ENCODE measurements at places on chromosomes 6 and 20. TPM values are rescaled to one million over a fixed set of nuclear protein-coding genes. Genes with fewer than 3 reads are reported as not detected.

DNA sequence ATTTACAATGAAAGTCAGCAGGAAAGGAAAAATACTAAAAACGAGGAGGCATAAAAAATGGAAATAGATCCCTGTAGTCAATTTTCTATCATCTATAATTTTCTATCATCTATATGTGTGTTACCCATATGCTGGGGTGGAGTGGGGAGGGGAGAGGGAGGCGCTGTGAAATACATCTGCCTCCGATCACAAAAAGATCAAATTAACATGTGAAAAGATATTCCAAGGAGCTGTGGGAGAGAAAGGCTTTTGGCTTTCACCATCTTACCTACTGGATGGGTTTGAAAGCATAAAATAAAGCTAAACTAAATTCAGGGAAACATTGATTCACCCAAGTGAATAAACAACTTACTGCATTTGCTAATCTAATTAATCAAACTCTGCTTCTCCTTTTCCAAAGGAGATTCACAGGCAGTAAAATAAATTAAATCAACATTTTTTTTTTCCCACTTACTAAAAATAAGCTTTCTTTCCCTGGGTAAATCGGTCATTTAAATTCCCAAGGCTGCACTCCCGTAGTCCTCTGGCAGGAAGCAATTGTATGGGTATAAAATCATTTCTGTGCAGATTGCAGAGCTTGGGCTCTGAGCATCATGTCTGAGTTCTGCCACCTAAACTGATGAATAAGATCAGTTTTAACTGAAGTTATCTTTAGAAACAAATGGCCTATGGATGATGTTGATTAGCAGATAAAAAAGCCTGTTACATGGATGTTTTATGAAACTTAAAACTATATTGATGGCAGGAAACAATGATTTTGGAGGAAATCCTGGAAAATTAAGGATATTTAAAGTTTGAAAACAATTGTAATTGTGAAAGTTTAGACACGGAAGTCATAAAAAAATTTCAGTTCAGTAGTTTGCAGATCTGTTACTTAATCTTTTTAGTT, 147.9 kb downstream of the SOX4 start:
- H3K4me1 ChIP-seq: peaks cover 4% of the 10 kb centered on the region
- no peak overlapping the region for H3K27ac ChIP-seq
- no peaks in the 10 kb centered on the region for H3K36me3 ChIP-seq
- H3K27me3 ChIP-seq: no peaks in the 10 kb centered on the region
- H3K4me3 ChIP-seq: no peak overlapping the region
- DNase-seq: no peak

DNA sequence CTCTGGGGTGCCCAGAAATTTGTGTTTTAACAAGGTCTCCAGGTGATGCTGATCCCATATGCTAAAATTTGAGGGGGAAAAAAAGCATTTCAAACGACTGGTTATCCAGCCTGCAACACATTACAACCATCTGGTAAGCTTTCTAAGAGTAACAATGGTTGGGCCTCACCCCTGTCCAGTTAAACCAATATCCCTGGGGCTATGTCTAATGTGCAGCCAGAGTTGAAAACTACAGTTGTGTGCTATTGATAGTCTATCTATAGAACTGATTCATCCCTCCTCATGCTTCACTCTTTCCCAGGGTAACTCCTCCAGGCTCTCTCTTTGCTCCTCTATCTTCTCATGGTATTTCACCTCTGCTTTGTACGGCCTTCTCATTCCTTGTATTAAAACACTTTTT, 458.3 kb downstream of the MMUT start:
- no peaks in the 10 kb centered on the region for H3K27me3 ChIP-seq
- H3K4me1 ChIP-seq: no peaks in the 10 kb centered on the region
- H3K27ac ChIP-seq: no peak overlapping the region
- H3K4me3 ChIP-seq: no peak overlapping the region

DNA sequence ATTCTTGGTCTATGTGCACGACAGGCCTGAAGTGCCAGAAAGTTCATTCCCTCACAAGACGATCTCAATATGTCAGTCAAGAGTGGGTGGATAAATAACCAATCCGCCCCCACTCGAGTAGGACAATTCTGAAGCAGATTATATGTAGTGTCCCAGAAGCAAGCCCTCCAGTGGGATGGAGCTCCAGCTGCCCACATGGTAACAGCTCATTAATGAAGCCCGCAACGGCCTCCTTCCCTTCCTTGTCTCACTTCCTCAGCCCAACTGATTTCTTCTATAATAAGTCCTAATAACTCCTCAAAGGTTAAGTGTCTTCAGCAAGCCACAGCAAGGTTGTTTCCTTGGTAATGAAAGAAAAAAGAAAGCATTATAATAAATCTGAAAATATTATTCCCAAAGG, 82.1 kb upstream of the F13A1 start:
- H3K4me1 ChIP-seq: no peaks in the 10 kb centered on the region
- H3K36me3 ChIP-seq: no peaks in the 10 kb centered on the region
- H3K27ac ChIP-seq: no peak overlapping the region
- H3K27me3 ChIP-seq: no peaks in the 10 kb centered on the region
- no peak overlapping the region for H3K4me3 ChIP-seq

- no peak overlapping the region for H3K4me3 ChIP-seq
- no peaks in the 10 kb centered on the region for H3K4me1 ChIP-seq
- H3K27me3 ChIP-seq: no peaks in the 10 kb centered on the region
- no peak overlapping the region for H3K27ac ChIP-seq
- no peak for DNase-seq
Measured at GRCh38 chr6:2426561-2427340, 181.3 kb upstream of the GMDS start.

GRCh38 chr6:146515212-146515611, 28.4 kb upstream of the RAB32 start:
- H3K4me1 ChIP-seq: no peaks in the 10 kb centered on the region
- H3K4me3 ChIP-seq: no peak overlapping the region
- H3K36me3 ChIP-seq: no peaks in the 10 kb centered on the region
- no peak overlapping the region for H3K27ac ChIP-seq
- H3K27me3 ChIP-seq: no peaks in the 10 kb centered on the region
- DNase-seq: no peak

- H3K27me3 ChIP-seq: no peaks in the 10 kb centered on the region
- no peak for DNase-seq
- no peaks in the 10 kb centered on the region for H3K36me3 ChIP-seq
Measured at GRCh38 chr20:58494923-58495622, 20.1 kb downstream of the APCDD1L start.

DNA sequence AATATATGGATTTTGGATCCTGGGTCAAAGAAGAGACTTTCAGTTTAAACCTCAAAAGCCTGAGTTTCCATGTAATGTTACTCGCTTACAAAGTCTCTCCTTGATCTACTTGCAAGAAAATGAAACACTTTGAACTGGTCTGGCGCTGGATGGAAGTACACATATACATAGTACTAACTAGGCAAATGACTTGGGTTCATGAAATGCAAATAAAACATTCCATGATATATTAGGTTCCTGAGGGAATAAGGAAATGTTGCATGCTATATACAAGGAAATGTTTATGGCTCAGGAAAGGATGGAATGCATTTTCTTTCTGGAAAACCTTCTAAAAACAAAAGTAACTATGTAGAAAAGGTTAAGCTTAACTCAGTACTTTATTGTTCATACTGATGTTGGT, 11.4 kb upstream of the TXLNB start:
- no peak for DNase-seq
- no peaks in the 10 kb centered on the region for H3K4me1 ChIP-seq
- no peaks in the 10 kb centered on the region for H3K36me3 ChIP-seq
- H3K27me3 ChIP-seq: no peaks in the 10 kb centered on the region
- no peak overlapping the region for H3K4me3 ChIP-seq
- no peak overlapping the region for H3K27ac ChIP-seq

DNA sequence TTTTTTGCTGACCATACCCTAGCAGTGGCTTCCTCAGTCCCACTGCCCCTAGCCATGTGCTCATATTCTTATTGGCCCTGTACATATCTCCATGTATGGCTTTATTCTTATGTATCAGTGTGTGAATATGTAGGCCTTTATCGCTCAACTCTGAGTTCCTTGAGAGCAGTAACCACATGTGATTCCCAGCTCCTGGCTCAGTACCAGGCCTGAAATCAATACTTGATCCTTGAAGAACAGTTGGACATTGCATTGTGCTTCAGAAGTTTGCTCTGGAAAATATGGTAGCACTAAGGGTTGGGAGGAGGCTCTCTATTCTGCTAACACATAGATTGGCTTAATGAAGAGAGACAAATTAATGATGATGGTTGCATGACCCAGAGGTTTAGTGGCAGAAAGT, 118.8 kb upstream of the FERMT1 start:
- no peak overlapping the region for H3K4me3 ChIP-seq
- no peaks in the 10 kb centered on the region for H3K36me3 ChIP-seq
- DNase-seq: no peak

DNA sequence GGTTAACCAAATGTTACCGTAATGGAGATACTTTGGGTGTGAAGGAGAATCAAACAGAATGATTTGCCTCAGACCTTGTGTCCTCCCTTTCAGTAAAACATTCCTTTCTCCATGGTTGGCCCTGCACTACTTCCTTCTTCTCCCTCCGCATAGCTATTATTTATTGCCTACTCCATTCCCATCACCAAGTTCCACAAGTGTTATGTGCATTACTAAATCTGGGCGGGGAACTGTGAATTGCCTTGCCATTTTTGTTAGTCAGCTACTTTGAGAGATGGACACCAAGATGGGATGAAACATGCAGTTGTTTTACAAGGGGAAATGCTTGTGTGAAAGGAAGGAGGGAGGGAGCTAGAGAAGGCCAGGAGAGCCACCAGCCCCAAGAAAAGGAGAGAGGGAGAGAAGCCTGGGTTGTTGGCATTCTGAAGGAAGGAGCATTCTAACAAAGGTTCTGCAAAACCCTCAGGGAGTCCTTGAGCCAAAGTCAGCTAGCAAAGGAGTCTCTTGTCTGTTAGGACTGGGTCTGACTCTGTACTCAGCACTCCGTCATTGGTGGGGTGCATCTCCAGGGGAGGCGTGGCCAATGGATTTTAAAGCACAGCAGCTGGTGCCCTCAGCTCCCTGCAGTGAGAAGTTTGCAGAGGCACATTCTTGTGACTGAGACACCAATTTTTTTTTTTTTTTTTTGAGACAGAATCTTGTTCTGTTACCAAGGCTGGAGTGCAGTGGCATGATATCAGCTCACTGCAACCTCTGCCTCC, 83.6 kb upstream of the CHD6 start:
- no peak overlapping the region for H3K27ac ChIP-seq
- DNase-seq: no peak
- no peak overlapping the region for H3K4me3 ChIP-seq
- H3K36me3 ChIP-seq: no peaks in the 10 kb centered on the region
- H3K4me1 ChIP-seq: no peaks in the 10 kb centered on the region
- no peaks in the 10 kb centered on the region for H3K27me3 ChIP-seq

DNA sequence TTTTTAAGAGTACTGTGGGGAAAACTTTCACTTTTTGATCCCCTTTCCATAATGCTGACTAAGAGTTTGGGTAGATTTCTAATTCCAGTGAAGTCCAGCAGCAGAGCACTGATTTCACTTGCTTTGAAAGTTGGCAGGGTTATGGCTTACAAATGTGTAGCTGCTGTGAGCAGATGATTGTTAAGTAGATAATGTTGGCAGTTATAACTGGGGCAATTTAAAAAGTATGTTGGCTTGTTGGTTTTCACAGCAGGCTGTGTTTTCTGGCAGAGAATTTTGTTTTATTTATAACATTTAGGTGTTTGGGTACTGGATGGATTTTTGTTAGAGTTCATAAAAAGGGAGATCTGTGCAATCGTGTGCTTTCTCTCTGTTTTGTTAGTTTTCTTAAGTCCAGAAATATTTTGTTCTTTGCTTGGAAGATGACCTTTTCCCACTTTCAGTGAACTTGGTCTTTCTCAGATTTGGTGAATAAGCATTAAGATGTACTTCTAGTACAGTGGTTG, 31.4 kb downstream of the AFDN start:
- H3K4me3 ChIP-seq: no peak overlapping the region
- no peak overlapping the region for H3K27ac ChIP-seq
- no peaks in the 10 kb centered on the region for H3K36me3 ChIP-seq
- no peak for DNase-seq
- H3K4me1 ChIP-seq: peaks cover 2% of the 10 kb centered on the region

DNA sequence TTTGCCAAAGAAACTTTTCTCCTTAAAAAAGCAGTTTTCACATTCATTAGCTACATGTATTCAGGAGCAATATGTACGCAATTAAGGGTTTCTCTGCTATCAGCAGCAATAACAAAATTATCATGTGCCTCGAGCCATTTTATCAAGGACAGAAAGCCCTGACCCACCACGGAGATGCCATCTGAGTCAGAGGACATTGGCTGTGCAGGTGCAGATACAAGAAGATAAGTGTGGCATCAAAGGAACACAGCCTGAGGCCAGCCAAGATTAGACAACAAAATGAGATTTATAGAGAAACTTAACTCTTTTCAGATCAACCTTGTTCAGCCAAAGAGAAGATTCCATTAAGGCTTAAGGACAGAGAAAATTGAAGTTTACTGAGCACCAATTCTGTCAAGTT, 115.2 kb upstream of the LGSN start:
- no peaks in the 10 kb centered on the region for H3K36me3 ChIP-seq
- DNase-seq: no peak
- no peak overlapping the region for H3K27ac ChIP-seq
- H3K4me1 ChIP-seq: no peaks in the 10 kb centered on the region

DNA sequence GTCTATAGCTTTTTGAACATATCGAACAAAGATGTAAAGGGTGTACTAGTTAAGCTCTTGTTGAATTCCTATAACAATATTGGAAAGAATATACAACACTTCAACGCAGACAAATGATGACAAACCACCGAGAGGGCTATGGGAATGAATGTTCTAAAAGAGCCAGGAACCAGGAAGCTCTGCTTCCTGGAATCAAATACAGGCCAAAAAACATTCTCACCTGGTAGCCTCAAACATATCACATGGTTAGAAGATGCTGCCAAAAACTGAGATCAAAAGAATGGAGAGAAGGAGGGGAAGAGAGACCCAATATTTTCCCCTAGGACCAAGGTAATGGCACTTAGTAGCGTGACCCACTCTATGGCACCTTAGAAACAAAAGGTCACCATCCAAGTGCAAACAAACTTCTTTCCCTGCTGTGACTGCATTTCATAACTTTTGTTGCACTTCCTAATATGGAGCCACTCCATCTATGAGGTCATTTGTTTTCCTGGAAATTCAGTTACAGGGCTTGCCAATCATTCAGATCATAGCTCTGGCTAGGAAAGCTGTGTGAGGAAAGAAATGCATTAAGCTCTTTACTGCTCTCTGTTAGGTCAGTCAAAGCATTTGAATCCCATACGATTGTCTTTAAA, 199.2 kb upstream of the NT5E start:
- no peaks in the 10 kb centered on the region for H3K4me1 ChIP-seq
- DNase-seq: no peak
- no peaks in the 10 kb centered on the region for H3K27me3 ChIP-seq
- H3K27ac ChIP-seq: no peak overlapping the region
- no peak overlapping the region for H3K4me3 ChIP-seq

DNA sequence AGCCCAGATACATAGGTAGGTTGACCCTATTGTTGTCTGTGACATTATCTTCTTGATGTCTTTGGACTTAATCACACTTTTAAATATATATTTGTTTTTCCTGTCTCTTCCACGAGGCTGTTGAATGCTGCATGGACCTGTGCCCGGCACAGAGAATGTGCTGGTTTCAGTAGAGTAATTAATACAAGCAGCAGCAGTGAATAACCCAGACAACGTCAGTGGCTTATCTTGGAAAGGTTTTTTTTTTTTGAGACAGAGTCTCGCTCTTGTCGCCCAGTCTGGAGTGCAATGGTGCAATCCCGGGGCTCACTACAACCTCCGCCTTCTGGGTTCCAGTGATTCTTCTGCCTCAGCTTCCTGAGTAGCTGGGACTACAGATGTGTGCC, 108.2 kb downstream of the CDH26 start:
- DNase-seq: no peak
- no peaks in the 10 kb centered on the region for H3K4me1 ChIP-seq
- H3K36me3 ChIP-seq: no peaks in the 10 kb centered on the region
- no peak overlapping the region for H3K27ac ChIP-seq
- H3K27me3 ChIP-seq: no peaks in the 10 kb centered on the region

The CPNE1 gene
- 265 TPM for polyA plus RNA-seq

The RBPJL gene
- 0.08 TPM for polyA plus RNA-seq

The WFDC5 gene
- polyA plus RNA-seq: not detected

The ASIP gene
- polyA plus RNA-seq: not detected

The METTL24 gene
- polyA plus RNA-seq: 3.9 TPM

The EPPIN gene
- polyA plus RNA-seq: not detected
